Inflammatory macrophage (primary cell): ENCODE measurements at places on chromosomes 2 and 18.

DNA sequence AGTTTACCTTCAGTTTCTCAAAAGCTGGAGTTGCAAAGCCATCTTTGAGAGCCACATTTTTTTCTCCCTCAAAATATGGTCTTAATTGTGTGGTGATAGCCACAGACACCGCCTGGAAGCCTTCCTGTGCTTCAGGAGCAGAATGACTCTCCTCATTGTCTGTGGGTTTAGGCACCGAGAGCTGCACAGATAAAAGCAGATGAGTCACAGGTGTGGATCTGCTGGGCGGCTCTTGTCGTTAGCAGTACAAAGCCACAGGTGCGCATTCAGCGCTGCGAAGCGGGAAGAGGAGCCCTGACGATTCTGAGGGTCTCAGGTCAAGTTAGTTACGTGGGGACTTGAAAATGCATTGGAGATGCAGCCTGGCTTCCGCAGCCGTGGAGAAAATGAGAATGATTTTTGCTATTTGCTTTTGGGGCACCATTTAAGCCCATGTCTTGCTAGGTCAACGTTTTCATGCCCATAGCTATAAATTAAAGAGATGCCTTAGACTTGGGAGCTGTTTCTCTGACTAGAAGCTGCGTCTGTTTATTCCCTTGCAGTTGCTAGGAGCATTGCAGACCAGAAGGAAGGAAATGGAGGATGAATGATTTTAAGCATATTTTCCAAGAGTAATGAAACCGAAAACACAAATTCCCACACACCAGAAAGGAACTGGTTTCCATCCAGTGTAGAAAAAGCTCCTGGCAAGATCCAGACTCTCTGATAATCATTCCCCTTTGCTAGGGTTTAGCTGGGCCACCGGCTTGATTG, 51.5 kb downstream of the KLHL29 start:
- DNase-seq = no peak

DNA sequence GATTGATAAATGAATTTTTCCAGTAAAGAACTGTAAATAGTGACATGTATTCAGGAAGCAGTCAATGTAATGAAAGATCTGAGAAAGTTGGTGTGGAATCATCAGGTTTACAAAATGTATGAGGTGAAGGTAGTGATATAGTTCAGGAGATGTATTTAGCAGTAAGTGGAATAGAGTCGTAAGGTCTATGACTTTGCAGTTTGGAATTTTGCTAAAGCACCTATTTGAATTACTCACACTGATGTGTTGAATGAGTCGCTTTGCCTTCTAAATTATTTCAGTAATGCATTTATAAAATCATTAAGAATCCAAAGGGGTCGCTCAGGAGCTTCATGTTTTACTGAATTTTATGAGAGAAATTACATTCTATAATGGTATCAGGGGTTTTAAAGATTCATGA, 713.7 kb downstream of the DSC3 start:
- no peak for DNase-seq

GRCh38 chr2:10382354-10383061, 65.6 kb downstream of the ODC1 start:
- peak; percentile 83 for DNase-seq

DNA sequence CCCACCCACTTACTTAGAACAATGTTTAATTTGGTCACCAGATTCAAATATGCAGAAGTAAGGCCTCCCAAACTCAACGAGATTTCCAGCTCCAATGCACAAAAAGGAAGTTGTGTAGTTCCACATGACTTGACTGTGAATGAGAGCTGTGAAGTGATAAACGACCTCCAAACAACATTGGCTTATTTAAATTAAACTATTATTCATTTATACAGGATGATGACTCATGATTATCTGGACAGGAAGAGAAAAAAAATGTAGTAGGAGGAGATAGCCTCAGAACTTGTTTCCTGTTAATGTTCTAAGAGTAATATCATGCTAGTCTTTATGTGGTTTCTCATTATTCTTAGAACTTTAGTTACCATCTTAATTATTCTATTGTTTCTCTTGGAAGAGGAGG, 237.3 kb downstream of the C1D start:
- DNase-seq = peak; percentile 2

- no peak for DNase-seq
Measured at GRCh38 chr2:200702646-200703118, 109.0 kb upstream of the BZW1 start.

GRCh38 chr18:55858661-55859515, 270.9 kb upstream of the TCF4 start:
- DNase-seq = no peak

- no peak for DNase-seq
Measured at GRCh38 chr2:69304656-69305055, 82.4 kb downstream of the GFPT1 start.

- DNase-seq = peak; percentile 5
Measured at GRCh38 chr2:231614559-231615057, 21.9 kb downstream of the TEX44 start.

GRCh38 chr2:159153463-159153862, 133.0 kb downstream of the WDSUB1 start:
- DNase-seq = no peak

GRCh38 chr18:43825768-43826167, 548.5 kb upstream of the SYT4 start:
- no peak for DNase-seq

GRCh38 chr2:10234013-10234306, 68.7 kb upstream of the HPCAL1 start:
- no peak for DNase-seq

DNA sequence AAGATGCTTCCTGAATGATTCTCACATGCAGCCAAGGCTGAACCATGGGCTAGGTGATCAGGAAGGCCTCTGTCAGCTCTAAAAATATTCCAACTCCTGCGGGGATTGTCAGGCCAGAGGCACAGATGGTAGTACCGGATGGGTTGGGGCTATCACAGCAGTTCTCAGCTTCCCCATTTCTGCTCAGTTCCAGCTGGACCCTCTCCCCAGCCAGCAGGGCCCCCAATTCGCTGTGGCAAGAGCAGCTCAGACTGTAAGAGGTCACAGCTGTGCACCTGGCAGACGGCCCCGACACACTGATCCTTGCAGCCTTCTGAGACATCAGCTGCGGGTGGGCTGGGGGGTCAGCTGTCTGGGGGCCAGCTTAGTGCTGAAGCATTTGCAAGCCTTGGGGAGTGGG, 43.6 kb upstream of the TCF7L1 start:
- no peak for DNase-seq

GRCh38 chr2:207040696-207041095, 101.4 kb downstream of the CPO start:
- DNase-seq = peak; percentile 40
